Posterior vena cava (tissue), 2 donors: ENCODE measurements at places on chromosomes 13 and 19. TPM values are rescaled to one million over a fixed set of nuclear protein-coding genes. Genes with fewer than 3 reads are reported as not detected.

DNA sequence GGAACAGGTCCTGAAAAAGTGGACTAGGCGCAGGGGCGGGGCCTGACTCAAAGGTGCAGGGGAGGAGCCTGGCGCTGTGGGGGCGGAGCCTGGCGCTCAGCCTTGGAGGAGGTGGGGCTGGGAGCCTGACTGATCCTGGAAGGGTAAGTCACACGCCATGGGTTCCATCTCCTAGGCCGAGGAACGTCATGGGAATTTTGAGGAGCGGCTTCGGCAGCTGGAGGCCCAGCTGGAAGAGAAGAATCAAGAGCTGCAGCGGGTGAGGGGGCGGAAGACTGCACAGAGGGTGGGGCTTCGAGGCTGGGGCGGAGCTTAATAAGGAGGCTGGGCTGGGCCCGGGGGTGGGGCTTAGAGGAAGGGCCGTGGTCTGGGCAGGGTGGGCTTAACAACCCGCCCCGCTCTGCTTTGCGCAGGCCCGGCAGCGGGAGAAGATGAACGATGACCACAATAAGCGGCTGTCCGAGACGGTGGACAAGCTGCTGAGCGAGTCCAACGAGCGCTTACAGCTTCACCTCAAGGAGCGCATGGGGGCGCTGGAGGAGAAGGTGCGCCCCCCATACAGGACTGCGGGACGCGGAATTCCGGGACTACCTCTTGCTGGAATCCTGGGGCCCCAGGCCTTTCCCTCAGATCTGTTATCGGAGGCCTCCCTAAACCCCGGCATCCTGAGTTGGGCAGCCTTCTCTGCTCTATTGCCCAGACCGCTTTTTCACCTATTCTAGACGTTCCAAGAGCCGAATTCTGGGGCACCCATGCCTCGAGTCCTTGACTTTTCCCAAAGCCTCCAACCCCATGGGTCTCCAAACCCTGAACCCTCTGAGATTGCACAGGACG, 14.5 kb downstream of the PPFIA3 start:
- no peak for DNase-seq

GRCh38 chr13:92255526-92255925, 857.1 kb downstream of the GPC5 start:
- no peak for DNase-seq

GRCh38 chr19:33465371-33465770, 56.2 kb downstream of the PEPD start:
- no peak for DNase-seq

DNA sequence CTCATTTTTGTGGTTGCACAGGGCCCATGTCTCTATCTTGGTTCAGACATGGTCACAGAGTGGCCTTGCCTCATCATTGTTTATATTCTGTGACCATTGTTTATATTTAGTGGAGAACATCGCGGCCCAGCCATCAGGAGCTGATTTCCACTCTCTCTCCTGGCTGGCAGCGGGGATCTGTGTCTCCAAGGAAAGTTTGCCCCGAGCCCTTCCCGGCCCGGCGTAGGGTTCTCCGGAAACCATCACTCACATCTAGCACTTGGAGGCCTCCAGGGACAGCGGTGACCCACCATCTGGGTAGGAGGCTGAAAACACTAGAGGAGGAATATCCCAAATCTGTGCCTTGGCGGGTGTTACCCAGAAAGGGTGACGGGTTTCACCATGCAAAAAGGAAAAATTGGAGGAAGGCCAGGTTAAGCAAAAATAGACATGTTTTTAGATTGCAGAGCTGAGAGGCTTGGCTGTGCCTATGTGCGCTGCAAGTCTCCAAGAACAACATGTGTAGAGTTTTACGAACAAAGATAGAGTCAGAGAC, 726 bp upstream of the ZNF358 start:
- peak; percentile 84 for DNase-seq

- no peak for DNase-seq
Observed at GRCh38 chr19:18697680-18698079, 14.2 kb downstream of the CRTC1 start.

DNA sequence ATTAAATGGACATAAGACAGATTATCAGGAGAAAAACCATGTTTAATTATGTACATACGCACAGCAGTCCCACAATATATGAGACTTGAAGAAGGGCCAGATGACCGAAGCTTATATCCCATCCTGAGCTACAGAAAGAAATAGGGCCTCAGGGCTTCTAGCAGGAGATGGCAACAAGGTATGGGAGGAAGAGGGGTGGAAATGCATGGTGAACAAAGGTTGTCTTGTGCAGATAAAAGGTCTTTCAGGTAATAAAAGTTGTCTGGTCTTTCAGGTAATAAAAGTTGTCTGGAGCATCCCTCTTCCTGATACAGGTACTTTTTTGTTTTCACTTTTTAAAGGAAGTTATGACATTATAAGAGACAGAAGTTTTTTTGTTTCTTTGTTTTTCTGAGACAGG, 15.4 kb upstream of the GTF3A start:
- DNase-seq = no peak

- no peak for DNase-seq
Observed at GRCh38 chr13:33723365-33723764, 94.6 kb upstream of the RFC3 start.

DNA sequence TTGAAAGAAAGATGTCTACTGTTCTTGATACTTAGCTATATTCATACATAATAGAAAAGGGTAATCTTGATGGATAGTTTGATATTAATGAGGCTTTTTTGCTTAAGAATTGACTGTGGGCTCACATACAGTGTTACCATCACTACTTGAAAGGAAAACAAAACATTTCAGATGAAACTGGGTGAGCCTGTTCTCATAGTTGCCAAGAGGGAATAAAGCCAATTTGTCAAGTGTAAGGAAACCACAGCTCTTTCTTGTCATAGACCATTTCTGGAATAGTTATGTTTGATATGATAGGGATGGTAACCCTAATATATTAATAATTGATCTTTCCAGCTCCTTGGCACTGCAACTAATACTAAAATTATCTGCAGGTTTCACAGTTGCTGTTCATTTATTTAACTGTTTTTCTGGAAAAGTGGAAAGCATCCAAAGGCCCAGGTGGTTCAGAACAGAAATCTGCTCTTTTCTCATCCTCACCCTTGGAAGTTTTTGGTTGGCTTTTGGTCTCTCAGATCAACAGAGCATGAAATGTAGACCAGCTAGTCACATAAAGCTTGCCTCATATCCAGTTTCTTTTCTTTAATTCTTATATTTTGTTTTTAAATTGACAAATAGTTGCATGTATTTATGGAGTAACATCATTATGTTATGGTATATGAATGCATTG, 43.2 kb downstream of the ARHGEF7 start:
- DNase-seq = no peak

- DNase-seq = no peak
Observed at GRCh38 chr13:100552755-100553154, 35.8 kb downstream of the GGACT start.

DNA sequence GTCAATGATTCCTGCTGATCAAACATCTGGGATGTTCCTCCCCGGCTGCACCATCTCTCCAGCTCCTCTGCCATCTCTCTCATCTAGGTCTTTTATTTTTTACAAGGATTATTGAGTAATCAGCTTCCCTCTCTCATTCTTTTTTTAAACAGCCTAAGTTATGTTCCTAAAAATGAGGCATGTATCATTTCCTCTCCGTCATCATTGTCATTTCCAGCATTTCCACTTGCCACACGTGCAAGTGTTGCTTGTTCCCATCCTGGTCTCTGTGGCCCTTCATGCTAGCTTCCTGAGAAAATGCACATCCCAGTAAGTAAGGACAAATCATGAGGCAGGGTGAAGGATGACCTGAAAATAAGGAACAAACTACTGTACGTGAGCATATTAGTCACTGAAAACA, 102.7 kb upstream of the POSTN start:
- no peak for DNase-seq

DNA sequence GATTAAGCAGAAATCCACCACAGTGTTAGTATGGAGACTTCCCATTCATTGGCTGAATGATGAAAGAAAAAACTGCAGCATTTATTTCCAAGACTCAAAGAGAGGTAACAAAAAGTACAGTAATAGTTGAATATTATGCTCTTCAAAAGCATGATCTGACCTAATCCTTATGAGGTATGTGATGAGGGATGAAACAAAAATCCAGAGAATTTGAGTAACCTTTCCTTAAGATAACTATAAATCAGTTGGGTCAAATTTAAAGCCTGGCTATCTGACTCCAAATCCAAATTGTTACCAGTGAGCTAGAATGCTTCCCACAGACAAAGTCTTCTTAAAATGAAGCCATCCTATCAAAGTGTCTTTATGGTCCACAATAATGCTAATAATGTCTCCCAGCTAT, 38.1 kb downstream of the NUFIP1 start:
- DNase-seq = no peak

- no peak for DNase-seq
Observed at GRCh38 chr19:3551792-3552095, 5.6 kb downstream of the MFSD12 start.

DNA sequence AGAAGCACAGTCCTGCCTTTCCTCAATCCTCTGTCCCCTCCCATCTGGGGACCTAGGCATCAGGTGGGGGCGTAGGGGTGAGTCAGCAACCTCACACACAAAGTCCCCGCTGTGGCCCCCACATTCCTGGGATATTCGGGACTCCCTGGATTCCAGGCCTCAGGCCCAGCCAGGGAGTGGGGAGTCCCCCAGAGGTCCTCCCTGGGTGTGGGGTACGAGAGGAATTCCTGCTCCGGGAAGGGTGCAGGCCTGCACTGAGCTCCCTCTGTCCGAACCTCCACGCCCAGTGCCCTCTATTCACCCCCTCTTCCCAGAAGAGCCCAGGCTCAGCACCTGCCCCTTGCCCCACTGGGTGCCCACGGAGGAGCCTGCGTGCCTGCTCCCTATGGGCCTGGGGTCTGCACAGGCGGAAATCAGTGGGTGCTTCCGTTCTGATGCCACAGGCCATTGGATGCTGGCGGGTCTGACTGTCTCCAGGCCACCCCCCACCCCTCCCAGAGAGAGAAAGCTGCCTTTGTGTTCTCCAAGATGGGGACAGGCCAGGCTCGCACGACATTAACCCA, 3.4 kb downstream of the CADM4 start:
- no peak for DNase-seq

GRCh38 chr19:15251749-15252397, 19.6 kb upstream of the EPHX3 start:
- DNase-seq = peak; percentile 96

PRMT1 gene
- 91.5 TPM for total RNA-seq

KRTDAP gene
- total RNA-seq = not detected

IZUMO2 gene
- not detected for total RNA-seq

ZNF607 gene
- 4.8 TPM for total RNA-seq

HSPB6 gene
- 412 TPM for total RNA-seq

DACT3 gene
- 122 TPM for total RNA-seq
